ENCODE measurements at places on chromosomes 13 and 19.

- DNase-seq: peak; percentile 85
These were observed 27.0 kb downstream of the SAE1 start for GRCh38 chr19:47157431-47158321.

GRCh38 chr19:6216996-6217751 lies 62.6 kb downstream of the MLLT1 start:
- DNase-seq: peak; percentile 8

DNA sequence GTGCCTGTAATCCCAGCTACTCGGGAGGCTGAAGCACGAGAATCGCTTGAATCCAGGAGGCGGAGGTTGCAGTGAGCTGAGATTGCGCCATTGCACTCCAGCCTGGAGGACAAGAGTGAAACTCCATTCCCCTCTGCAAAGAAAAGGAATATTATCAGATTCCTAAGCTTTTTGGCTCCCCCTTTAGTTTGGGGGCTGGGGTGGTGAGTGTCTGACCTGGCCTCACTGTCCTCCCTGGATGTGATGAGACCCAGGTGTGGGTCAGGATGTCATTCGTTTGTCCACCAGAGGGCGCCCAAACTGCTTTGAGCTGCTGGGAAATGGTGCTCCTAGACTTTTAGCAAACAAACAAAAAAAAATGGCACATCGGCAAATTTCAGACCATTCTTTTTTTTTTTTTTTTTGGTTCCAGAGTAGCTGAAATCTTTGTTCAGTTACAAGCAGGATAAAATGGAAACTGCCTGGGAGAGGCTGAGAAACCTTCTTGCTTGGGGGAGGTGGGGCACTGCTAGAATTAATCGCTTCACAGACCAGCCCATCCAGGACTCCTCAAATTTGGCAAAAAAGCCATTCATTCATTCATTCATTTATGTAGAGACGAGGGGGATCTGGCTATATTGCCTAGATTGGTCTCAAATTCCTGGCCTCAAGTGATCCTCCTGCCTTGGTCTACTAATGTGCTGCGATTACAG lies 29.4 kb downstream of the SPC24 start:
- no peak for DNase-seq

DNA sequence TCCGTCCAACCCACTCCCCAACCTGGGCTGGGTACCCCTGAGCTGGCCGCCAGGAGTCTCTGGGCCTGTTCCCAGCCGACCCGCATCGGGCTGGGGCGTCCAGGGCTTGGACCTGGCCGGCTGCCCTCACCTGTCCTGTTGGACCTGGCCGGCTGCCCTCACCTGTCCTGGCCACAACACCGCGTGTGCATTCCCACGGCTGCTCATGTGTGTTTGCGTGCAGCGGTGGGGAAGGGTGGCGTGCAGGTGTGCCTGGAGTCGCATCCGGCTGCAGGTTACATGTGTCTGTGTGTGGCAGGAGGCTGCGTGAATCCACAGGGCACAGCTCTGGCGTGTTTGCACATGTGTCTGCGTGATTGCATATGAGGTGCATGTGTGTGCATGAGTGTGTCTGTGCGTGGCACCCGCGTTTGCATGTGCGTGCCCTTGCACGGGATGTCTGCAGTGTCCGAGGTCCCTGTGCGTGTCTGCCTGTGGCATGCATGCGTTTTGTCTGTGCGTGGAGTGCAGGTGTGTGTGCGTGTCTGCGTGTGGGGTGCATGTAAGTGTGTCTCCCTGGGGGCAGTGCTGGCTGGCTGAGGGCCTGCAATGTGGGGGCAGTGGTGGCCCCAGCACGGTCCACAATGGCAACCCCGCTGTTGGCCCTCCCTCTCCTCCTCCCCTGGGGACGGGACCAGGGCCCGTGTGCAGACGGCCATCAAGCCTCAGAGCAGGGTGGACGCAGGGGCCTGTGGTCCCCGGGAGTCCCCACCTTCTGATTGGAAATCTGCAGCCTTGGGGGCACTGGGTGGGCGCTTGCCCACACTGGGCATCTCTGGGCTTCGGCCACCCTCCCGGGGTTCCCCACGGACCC lies 3.4 kb downstream of the EFNA2 start:
- DNase-seq: no peak

DNA sequence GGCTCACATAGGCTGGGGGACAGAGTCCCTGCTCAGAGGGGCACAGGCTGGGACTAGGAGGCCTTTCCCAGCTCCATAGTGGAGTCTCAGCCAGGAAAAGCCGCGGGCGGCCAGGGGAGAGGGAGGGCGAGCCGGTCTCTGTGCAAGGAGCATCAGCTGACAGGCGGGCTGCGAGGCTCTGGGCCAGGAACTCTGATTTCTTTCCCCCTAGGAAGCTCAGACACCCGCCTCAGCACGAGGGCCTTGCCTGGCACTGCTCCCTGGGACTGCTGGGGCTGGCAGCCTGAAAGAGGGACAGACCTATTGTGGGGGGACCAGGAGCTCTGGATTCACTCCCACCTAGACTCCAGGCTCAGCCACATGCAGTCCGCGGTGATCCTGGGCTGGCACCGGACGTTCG lies 2.2 kb upstream of the PLK5 start:
- no peak for DNase-seq

GRCh38 chr19:46017874-46018675 lies 4.8 kb downstream of the PGLYRP1 start:
- no peak for DNase-seq
